ENCODE measurements at places on chromosomes 1 and 21. TPM values are rescaled to one million over a fixed set of nuclear protein-coding genes. Genes with fewer than 3 reads are reported as not detected.

C4BPA gene
- not detected for total RNA-seq

TBX19 gene
- 0.48 TPM for total RNA-seq

- H3K36me3 ChIP-seq, result no peaks in the 10 kb centered on the region
- H3K27me3 ChIP-seq, result no peaks in the 10 kb centered on the region
- no peak overlapping the region for H3K4me3 ChIP-seq
- H3K4me1 ChIP-seq, result no peaks in the 10 kb centered on the region
- no peak for DNase-seq
Measured at GRCh38 chr1:241736387-241736786, 84.3 kb downstream of the WDR64 start.

CELA2B gene
- not detected for total RNA-seq

DNA sequence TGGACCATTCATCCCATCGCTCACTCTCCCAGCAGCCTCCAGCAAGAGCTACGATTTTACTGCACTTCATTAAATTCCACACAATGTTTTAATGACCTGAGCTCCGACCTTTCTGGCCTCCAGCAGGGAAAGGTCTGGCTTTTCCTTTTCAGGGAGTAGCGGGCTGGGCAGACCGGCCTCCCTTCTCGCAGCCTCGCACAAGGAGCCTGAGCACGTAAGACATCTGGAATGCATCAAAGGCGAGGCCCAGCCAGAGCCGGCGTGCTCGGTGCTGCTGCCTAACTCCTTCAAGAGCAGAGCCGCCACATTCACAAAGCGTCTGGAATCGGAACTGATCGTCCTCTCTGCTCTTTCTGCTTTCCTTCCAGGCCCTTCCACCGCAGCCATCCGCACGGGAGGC lies 32.5 kb upstream of the FHAD1 start:
- no peaks in the 10 kb centered on the region for H3K27me3 ChIP-seq
- no peak overlapping the region for H3K27ac ChIP-seq
- peaks cover 2% of the 10 kb centered on the region for H3K4me1 ChIP-seq
- peaks cover 24% of the 10 kb centered on the region for H3K36me3 ChIP-seq

FLG2 gene
- not detected for total RNA-seq

- no peak for DNase-seq
- H3K36me3 ChIP-seq, result peaks cover 2% of the 10 kb centered on the region
- no peaks in the 10 kb centered on the region for H3K27me3 ChIP-seq
- H3K4me3 ChIP-seq, result no peak overlapping the region
Measured at GRCh38 chr1:14421977-14422609, 176.4 kb upstream of the KAZN start.

PRELP gene
- 0.07 TPM for total RNA-seq

- H3K4me1 ChIP-seq, result no peaks in the 10 kb centered on the region
- no peaks in the 10 kb centered on the region for H3K27me3 ChIP-seq
- no peaks in the 10 kb centered on the region for H3K36me3 ChIP-seq
Measured at GRCh38 chr1:191882870-191883269, 275.4 kb upstream of the RGS18 start.

- no peak for DNase-seq
- H3K27me3 ChIP-seq, result no peaks in the 10 kb centered on the region
- no peak overlapping the region for H3K4me3 ChIP-seq
- H3K4me1 ChIP-seq, result no peaks in the 10 kb centered on the region
Measured at GRCh38 chr1:231541842-231542241, 13.4 kb downstream of the TSNAX start.

DNA sequence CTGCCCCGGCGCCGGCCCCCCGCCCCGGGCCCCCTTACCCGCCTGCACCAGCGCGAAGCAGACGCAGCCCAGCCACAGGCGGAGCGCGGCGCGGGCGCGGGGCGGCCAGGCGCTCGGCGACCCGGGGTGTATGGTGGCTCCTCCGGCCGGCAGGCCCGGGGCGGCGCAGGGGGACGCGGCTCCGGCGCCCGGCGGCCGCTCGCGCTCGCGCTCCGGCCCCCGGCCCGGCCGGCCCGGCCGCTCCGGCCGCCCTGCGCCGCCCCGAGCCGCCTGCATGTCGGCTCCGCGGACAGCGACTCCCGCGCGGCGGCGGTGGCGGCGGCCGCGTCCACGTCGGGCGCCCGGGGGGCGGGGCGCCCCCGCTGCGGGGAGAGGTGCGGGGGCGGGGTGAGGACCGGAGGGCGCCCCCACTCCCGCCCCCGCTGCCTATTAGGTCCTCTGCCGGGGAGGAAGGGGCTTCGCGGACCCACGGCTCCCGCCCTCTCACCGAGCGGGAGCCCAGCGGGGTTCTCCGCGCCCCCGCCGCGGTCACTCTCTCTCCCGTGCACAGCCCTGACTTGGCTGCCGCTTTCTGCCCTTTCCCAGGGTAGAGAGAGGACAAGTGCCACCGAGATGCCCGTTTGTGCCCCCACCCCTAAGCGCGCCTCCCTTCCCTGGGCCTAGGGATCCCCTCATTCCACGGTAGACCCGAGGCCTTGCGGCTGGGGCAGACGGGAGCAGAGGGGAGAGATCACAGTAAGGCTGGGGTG lies at the start of gene FNDC5:
FNDC5 (minus strand) TSS at position 298 of the 749 bp plus-strand sequence.
- DNase-seq, result peak; percentile 43
- peaks cover 2% of the 10 kb centered on the region for H3K4me1 ChIP-seq
- no peak within 1 kb of the TSS for H3K27ac ChIP-seq
- peaks cover 8% of the 10 kb centered on the region for H3K36me3 ChIP-seq
- H3K27me3 ChIP-seq, result peaks cover 21% of the 10 kb centered on the region

SHISAL2A gene
- total RNA-seq, result 0.44 TPM

- H3K27ac ChIP-seq, result no peak overlapping the region
- H3K36me3 ChIP-seq, result no peaks in the 10 kb centered on the region
- H3K4me1 ChIP-seq, result no peaks in the 10 kb centered on the region
Measured at GRCh38 chr1:118147522-118147921, 37.5 kb downstream of the SPAG17 start.

- H3K4me1 ChIP-seq, result no peaks in the 10 kb centered on the region
- H3K4me3 ChIP-seq, result no peak overlapping the region
- H3K27me3 ChIP-seq, result no peaks in the 10 kb centered on the region
- peaks cover 8% of the 10 kb centered on the region for H3K36me3 ChIP-seq
- no peak overlapping the region for H3K27ac ChIP-seq
- DNase-seq, result no peak
Measured at GRCh38 chr1:162360237-162360873, 16.3 kb downstream of the SPATA46 start.

- DNase-seq, result no peak
- H3K36me3 ChIP-seq, result no peaks in the 10 kb centered on the region
- no peaks in the 10 kb centered on the region for H3K4me1 ChIP-seq
- no peaks in the 10 kb centered on the region for H3K27me3 ChIP-seq
- H3K4me3 ChIP-seq, result no peak overlapping the region
Measured at GRCh38 chr1:32719681-32720275, 17.2 kb upstream of the SYNC start.

DNA sequence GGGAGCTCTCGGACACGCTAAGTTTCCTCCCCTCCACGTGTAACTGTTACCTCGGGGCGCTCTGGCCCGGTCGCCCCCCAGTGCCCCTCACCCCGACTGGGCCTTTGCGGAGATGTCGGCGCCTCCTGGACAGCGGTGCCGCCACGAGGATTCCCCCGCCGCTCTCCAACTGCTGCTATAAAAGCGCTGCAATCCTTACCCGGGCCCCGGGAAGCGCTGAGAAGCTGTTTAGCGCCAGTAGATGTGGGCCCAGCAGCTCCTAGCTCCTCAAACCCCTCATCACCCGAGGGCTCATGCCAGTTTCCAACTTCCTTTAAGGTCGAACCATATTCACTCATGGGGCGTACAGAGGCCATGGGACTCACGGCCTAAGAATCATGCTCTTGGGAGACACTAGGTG lies 361 bp upstream of the LMX1A start:
- no peaks in the 10 kb centered on the region for H3K4me1 ChIP-seq
- H3K36me3 ChIP-seq, result no peaks in the 10 kb centered on the region
- no peak overlapping the region for H3K27ac ChIP-seq

RPS8 gene
- total RNA-seq, result 2,591 TPM

- H3K36me3 ChIP-seq, result no peaks in the 10 kb centered on the region
- H3K4me3 ChIP-seq, result no peak overlapping the region
- no peak overlapping the region for H3K27ac ChIP-seq
- no peaks in the 10 kb centered on the region for H3K4me1 ChIP-seq
Measured at GRCh38 chr1:232292239-232292638, 337.7 kb downstream of the SIPA1L2 start.

BROX gene
- total RNA-seq, result 28.2 TPM

DNA sequence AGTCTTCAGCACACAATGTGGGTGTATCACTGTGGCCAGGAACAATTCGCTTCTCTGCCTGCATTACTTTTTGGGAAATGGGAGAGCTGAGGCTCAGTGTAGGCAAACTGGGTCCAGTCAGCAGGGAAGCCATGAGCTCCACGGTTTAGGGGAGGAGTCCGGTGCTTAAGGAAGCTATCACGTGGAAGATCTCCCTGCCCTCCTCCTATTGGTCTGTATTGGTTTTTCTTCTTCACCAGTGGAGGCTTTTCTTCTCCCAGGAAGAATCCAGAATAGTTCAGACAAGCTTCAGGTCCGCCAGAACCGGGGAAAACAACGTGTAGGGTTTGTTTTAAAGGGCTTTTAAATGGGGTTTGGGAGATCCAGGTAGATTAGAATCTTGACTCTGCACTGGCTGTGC lies 156.2 kb upstream of the CAMK1G start:
- H3K4me1 ChIP-seq, result peaks cover 16% of the 10 kb centered on the region
- H3K27me3 ChIP-seq, result no peaks in the 10 kb centered on the region

FAM163A gene
- total RNA-seq, result 0.46 TPM

DNA sequence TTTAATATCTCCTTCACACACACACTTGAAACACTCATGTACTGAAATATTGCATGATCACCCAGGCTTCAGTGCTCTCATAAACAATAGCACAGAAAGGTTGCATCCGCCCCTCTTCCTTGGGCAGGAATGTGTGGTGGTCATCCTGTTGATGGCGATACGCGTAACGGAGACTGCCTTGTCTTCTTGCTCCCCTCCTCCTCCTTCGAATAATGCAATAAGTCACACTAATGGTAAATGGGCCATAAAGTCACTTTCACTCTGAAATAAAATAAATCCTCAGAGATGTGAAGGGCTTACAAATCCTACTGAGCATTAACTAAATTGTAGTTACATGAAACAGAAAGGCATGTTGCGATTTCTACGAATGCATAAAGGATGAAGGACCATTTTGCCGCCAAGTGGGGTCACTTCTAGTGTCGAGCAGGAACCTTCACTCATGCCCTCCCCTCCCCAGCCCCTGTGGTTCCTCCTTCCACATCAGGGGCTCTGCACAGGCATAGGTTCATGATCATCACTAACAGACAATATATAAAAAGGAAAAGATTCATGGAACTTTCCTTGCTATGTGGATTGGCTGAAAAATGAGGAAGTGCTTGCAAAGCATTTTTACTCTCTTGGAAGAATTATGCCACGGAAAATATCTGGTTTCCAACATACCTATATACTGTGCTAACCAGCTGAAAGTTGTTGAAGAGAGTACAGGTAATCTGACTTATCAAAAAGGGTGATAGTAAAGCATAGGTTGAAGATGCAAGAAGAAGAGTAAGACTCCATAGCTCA lies 1.2 kb upstream of the PGBD5 start:
- H3K4me1 ChIP-seq, result peaks cover 2% of the 10 kb centered on the region
- DNase-seq, result no peak
- no peaks in the 10 kb centered on the region for H3K27me3 ChIP-seq
- no peaks in the 10 kb centered on the region for H3K36me3 ChIP-seq
- H3K4me3 ChIP-seq, result peak overlapping the region; percentile 81
